CD4-positive, alpha-beta T cell (primary cell): ENCODE measurements at places on chromosomes 1 and 21.
A peak's percentile ranks its signal among the peaks of the same experiment; 100 is the strongest.

DNA sequence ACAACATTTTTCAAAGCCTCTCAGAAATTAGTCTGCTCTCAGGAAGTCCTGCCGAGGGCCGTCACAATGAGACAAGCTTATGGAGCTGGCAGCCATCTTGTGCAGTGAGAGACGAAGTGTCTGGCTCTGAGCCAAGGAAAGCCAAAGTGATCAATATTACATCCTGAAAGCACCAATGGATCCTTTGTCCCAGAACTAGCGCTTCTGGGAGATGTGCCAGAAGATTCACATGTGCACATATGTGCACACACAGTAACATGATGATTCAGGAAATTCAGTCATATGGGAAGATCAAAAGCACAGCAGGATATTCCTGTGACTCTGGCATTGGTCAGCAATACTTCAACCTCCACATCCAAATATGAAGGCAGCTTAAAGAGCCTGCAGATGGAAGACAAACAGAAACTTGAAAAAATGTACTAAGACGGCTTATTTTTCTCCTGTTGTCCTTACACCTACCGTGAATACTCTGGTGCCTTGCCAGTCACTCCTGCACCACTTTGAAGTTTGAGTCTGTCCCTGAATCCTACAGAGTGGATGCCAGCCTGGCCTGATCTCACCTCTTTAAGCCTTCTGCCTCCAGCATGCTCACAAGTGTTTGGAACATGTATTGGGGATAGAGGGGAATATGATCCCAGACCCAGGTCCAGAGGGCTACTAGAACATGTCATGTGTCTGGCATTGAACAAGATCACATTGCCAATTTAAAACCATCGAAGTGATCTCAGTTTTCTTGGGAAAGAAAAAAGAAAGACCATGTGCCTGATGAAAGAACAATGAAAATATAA lies 44.5 kb upstream of the PRRX1 start:
- no peak for DNase-seq

DNA sequence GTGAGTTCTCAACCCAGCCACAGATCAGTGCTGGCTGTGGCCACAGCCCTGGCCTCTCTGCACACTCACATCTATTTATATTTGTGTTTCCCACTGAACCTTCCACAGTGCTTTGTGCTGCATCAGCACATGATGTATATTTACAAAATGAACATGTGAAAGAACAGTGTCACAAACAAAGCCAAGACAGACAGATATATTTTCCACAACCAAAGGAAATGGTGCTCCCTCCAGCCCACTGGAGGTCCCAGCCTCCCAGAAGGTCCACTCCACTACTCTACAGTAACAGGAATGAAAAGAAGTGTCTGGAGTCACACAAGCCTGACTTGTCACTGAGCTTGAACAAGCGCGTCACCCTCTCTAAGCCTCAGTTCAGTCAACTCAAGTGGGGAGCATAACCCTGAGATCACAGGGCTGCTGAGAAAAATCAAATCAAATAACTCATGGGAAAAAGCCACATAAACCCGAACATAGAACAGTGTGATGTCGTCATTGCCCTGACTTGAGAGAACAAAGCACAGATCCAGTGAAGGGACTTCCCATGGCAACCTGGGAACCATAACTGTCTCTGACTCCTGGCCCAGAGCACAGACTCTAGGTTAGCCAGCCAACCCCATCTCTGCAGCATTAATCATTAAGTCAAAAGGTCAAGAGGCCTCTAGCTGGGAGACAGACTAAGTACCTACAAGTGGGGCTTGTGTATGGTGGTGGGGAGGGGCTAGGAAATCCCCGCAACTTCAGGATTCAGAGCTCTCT lies 121.2 kb downstream of the TRABD2B start:
- DNase-seq: no peak

- no peak for DNase-seq
Observed at GRCh38 chr1:200708769-200709168, 29.9 kb upstream of the CAMSAP2 start.

GRCh38 chr1:19179597-19180264 lies 30.3 kb downstream of the UBR4 start:
- peak; percentile 13 for DNase-seq

- no peak for DNase-seq
Observed at GRCh38 chr1:210321552-210321951, 7.2 kb upstream of the HHAT start.

GRCh38 chr1:186828611-186829454 lies at the start of gene PLA2G4A:
Gene PLA2G4A (plus strand): TSS chr1:186828949. CDS start chr1:186854355, 25,406 bp downstream.
- DNase-seq: peak; percentile 29

DNA sequence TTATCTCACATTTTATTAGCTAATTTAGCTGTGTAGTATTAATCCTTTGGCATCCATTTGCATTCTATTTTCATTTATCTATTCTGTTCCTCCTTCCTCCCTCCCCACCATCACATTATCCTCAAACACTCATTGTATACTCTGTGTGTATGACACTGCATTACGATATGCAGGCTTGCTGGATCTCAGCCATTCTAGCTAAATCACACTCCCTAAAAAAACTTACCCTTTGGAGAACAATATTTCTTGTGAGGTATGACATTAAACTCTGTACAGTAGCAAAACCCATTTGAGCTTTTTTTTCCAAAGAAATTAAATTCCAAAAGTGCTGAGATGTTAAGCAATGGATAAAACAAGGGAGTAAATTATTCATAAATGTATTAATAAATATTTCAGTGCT lies 11.4 kb upstream of the RAB3GAP2 start:
- no peak for DNase-seq

DNA sequence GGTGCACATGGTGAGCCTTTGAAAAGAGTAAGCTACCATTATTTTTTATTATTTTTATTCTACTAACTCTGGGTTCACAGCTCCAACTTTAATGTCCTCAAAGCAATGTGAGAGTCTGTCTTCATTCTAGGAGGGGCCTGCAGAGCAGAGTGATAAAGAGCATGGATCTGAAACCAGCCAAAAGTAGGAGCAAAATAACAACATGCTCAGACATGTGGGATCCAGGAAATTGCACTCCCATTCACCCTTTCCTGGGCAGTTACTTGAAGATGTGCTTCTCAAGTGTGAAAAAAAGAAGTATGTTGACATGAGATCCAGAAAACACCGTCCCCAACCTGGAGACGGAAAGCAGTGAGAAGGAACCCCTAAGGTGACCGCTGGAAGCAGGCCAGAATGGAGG lies 8.7 kb upstream of the LIN28A start:
- DNase-seq: no peak

- peak; percentile 27 for DNase-seq
Observed at GRCh38 chr21:31087639-31088473, 49.6 kb upstream of the KRTAP19-8 start.

DNA sequence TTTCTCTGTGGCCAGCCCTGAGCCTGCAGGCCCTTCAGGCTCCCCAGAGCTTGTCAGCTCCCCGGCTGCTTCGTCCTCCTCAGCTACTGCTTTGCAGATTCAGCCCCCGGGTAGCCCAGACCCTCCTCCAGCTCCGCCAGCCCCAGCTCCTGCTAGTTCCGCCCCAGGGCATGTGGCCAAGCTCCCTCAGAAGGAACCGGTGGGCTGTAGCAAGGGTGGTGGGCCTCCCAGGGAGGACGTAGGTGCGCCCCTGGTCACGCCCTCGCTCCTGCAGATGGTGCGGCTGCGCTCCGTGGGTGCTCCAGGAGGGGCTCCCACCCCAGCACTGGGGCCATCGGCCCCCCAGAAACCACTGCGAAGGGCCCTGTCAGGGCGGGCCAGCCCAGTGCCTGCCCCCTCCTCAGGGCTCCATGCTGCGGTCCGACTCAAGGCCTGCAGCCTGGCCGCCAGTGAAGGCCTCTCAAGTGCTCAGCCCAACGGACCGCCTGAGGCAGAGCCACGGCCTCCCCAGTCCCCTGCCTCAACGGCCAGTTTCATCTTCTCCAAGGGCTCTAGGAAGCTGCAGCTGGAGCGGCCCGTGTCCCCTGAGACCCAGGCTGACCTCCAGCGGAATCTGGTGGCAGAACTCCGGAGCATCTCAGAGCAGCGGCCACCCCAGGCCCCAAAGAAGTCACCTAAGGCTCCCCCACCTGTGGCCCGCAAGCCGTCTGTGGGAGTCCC lies 45.4 kb downstream of the YARS1 start:
- no peak for DNase-seq

- DNase-seq: no peak
Observed at GRCh38 chr21:21000591-21001175, 2.5 kb downstream of the NCAM2 start.

DNA sequence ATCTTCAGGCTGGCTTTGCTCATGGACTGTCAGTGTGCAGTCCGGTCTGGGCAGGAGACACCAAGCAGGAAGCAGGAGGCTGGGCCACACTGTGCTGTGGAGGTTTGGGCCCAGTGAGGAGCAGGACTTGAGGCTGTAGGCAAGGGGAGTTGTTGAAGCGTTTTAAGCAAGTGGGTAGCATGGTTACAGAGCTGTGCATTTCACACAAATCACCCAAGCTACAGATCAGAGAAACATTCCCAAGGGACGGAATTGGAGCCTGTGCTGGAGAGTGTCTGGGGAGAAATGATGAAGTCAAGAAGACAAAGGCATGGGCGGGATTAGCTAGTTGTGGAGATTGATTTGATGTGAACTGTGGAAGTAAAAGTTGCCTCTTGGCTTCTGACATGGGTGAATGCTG lies 60.9 kb downstream of the KIF21B start:
- DNase-seq: no peak

GRCh38 chr21:43325968-43326715 lies 100.8 kb downstream of the SIK1 start:
- no peak for DNase-seq

DNA sequence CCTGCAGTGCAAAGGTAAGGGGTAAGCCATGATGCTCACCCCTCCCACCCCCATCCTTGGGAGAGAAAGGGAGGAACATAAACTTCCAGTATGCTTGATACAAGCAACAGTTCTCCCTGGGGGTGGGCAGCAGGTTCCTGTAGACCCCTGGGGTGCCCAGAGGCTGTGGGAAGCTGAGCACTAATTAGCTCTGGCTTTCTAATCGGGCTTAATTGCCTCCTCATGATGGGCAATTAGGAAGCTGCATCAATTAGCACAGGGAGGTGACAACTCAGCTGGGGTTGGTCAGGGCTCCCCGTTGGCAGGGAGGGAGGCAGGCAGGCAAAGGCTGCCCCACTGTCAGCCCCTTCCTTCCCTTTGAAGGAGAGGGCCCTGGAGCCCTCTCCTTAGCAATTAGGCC lies 15.7 kb upstream of the LMNA start:
- no peak for DNase-seq

DNA sequence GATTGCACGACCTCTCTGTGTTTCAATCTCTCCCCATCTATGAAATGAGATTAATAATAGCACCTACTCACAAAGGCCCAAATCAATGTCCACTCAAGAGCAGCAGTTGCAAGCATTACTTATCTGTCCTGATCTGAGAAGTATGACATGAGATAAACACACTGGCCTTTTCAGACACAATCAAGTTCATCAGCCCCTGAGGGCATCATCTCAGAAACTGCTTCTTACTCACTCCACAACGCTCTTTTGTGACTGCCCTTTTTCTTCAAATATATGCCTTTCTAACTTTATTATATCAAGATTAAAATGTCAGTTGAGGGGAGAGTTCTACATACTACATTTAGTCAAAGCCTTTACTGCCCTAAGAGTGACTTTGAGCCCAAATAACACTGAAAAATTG lies 371.9 kb upstream of the SPAG17 start:
- DNase-seq: no peak

- no peak for DNase-seq
Observed at GRCh38 chr1:25185409-25186160, 46.7 kb downstream of the SYF2 start.

DNA sequence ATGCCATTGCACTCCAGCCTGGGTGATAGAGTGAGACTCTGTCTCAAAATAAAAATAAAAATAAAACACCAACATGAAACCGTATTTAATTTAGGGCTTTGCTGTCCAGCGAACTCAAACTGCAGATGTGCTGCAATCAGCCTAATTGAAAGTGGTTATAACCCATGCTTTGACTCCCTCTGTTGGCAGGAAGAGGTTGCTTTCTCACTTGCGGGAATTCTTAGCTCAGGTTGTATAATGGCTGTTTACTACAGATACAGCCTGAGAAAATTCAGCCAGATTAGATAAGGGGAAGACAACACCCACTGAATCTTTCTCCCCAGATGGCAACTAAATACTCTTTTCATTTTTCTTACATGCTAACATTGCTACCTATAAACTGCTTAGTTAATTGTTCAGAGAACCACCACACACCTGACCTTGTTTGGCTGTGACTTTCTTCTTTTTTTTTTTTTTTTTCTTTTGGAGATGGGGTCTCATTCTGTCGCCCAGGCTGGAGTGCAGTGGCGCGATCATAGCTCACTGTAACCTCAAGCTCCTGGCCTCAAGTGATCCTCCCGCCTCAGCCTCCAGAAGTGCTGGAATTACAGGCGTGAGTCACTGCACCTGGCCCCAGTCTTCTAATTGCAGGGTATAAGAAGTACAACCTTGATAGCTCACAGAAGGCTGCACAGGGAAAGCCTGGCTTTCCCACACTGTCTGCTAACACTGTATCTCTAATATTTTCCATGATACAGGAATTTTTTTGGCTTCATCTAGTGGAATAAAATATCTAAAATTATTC lies 34.6 kb downstream of the DNTTIP2 start:
- DNase-seq: peak; percentile 29

GRCh38 chr1:9500756-9501754 lies 38.2 kb upstream of the SLC25A33 start:
- DNase-seq: no peak
